ENCODE measurements at places on chromosomes 2 and 18.

DNA sequence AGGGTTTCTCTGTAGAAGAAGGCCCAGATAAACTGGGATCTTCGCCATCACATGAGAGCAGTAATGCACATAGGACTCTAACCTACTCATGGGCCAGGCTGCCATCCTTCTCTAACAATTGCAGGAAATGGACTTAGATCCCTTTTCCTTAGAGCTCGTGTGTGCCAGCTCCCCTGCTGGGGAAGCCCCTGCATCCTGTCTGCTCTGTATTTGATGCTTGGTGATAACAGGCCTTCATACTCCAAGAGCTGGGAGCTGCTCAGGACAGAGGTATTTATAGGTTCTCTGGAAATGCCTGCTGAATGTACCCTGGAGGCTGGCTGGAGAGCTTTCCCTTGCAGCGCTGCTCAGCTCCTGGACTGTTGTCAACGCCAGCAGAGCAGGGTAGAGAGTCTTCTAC, 249.6 kb downstream of the MTX2 start:
- no peak for DNase-seq

GRCh38 chr18:63779386-63779785, 4.2 kb downstream of the SERPINB7 start:
- DNase-seq, result no peak

DNA sequence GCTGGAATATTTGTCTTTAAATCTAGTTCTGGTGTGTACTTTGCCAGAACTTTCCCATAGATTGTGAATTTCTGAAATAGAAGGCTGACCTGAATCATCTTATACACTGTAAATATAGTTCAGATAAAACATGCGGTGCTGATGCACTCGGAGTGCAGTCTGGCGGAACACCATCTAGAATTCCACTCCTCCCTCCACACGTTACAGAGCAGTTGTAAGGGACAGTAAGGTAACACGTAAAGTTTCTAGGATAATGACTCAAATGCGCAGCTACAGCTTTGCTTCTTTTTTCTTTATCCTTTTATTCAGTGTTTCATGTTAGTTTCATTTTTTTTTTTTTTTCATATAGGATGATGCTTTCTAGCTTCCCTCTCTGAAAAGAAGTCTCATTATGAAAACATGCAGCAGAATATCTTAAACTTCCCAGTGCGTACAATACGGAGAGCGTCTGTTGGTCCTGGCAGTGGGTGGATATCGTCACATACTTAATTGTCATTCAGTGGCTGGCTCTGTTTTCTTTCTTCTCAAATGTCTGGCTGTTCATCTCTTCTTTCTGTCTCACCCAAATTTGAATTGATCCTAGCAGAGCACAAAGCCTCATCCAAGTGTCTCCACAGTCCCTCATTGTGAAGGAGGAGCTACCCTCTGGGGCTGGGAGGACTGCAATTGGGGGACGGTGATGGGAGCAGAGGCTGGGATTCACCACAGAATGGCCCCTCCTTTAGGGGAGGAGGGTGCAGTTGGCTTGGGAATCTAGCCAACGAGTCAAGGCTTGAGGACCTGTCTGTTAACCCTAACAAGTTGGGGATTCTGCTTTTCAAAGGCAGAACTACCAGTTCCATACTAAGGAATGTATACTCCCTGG, 138.8 kb downstream of the MYT1L start:
- DNase-seq, result peak; percentile 4

DNA sequence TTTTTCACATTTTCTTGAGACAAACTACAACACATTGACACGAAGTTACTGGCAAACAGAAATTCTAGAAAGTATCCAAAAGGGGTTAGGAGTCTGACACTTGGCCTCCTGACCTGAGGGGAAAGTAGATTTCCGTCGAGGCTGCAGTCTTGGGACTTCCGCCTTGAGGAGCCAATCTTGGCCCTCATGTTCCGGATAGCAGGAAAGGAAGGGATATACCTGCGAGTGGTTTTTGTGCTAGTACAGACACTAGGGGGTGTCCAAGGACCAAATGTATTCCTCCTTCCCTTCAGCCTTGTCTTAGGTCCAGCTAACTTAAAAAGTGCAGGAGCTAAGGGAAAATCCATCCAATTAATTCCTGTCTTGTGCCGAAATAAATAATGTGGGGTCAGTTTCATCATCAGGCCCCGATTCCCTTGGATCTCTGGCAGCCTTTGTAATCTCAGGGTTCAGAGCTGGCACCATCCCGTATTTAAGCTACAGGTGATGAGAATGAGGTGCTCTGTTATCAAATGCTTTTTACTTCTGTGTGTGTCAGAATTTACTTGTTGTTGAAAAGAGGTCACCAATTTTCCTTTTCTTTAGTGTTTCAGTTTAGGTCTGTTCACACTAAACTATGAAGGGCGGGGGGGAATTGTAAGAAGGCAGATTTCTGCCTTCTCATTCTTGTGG, 330.2 kb upstream of the FANCL start:
- DNase-seq, result peak; percentile 69

- DNase-seq, result no peak
Measured at GRCh38 chr18:74376523-74376922, 60.9 kb downstream of the C18orf63 start.

DNA sequence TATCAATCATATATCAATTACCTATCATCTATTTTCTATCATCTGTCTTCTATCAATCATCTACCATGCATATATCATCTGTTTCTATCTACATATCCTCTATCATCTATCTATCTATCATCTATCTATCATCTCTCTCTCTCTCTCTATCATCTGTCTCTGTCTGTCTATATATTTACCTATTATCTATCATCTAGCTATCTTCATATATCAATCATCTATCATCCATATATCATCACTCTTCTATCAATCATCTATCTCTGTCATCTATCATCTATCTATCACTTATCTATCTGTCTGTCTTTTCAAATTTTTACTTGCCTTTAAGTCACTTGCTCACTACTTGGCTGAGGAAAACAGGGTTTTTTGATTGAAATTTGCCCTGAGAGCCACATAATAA, 592.3 kb downstream of the DCDC2C start:
- DNase-seq, result no peak

GRCh38 chr18:78242254-78242643, 737.4 kb upstream of the SALL3 start:
- DNase-seq, result peak; percentile 44

GRCh38 chr2:182891611-182892010, 25.2 kb upstream of the FRZB start:
- no peak for DNase-seq

DNA sequence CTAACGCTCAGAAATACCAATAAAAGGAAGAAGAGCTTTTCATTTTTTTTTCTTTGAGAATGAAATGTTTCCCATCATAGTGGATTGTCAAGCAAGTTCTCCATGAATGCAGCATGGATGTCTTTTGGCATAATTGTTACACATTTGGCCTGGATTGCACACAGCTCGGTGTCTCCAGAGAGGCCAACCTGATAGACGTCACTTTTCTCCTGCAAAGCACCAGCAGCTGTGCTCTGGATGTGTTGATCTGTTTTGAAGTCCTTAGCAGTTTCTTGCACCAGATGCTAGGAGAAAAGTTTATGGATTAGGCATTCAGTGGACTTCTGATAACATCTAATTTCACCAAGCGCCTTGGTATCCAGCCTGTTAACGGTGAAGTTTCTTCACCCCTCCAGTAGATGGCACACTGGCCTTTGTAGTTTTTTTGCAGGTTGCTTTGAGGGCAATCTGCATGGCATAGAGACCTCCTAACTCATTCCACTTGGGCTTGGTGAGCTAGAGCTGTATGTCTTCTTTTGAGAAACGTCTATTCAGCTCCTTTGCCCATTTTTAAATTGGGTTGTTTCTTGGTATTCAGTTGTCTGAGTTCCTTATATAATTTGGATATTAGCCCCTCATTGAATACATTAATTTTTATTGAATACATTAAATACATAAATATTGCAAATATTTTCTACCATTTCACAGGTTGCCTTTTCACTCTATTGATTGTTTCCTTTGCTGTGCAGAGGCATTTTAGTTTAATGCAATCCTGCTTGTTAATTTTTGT, 59.7 kb downstream of the PTH2R start:
- DNase-seq, result peak; percentile 57

DNA sequence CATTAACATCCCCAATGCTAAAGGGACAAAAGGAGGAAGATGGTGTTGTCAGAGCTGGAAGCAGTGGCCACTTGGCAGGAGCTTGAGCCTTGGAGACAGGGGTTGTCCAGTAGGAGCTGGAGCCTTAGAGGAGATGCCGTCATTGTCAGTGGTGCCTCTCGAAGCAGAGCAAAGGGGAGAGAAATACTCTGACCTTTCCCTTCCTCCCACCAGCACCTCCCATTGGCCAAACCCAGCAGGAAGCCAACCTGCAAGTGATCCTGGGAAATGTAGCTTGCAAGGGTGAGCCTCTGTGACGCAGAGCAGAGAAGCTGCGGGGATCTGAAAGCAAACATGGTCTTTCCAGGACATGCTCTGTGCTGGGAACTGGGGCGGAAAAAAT, 33.7 kb upstream of the MRPL19 start:
- no peak for DNase-seq

GRCh38 chr2:96869822-96870625, at the start of gene SEMA4C:
TSS of gene SEMA4C (minus strand) at chr2:96870080. CDS start at chr2:96867886, 2,194 bp downstream.
- no peak for DNase-seq

GRCh38 chr2:98461498-98462049, 16.9 kb downstream of the INPP4A start:
- no peak for DNase-seq

DNA sequence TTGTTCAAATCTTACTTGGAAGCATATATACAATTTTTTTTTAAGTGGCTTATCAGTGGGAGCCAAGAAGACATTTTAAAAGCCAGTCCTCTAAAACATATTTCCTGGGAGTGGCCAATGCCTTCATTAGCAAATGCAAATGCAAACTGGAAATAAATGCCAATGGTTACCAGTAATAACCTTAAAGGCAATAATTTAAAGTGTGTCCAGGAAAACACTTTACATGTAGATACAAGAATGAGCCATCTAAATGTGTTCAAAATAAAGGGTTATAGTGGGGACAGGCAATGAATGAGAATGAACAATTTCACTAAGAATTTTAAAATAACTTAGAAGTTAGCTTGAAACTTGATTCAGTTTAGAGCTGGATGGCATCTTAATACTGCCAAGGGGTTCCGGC, 64.2 kb downstream of the FARSB start:
- no peak for DNase-seq

DNA sequence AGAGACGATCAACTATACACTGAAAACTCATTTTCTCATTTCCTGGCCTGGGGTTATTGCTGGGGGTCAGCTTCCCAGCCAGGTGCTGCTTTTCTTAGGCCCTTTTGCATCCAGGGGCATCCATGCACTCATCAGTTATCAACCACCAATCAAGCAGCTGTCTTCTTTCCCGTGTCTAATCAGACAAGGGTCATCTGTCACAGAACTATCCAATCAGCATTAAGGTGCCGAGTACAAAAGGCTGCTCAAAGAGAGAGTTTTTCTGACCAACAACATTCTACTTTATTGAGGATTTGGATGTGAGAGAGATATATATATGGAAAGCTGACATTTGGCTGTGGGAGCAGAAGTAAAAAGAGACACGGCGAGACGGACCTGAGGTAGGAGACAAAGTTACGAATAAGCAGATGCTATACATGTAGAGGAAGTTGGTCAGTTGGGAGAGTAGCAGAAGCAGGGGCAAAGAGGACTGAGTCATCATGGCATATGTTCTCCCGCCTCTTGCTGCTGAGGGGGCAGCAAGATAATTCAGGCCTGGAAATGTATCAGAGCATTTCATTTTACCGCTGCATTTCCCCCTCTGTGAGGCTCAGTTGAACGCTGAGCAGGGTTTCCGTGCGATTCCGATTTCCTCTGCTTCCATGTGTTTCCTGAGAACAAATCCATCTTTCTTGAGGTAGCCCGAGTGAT, 129.3 kb downstream of the NUP35 start:
- no peak for DNase-seq

DNA sequence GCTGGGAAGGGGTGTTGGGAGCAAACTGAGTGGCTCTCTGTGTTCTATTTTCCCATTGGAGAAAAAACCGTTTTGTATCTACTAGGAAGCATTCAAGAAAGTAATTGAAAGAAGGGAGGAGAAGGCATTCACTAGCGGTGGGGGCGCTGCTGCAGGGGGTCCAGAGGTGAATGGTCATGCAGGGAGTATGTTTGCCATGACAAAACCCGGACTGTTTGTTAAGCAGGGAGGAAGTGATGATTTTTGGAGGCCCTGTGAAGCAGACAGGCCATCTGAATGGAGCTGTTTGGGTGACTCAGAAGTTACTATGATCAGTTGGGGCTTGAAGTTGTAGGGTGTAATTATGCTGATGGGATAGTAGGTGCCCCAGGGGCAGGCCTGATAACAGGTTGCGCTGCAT, 7.0 kb downstream of the TAF4B start:
- no peak for DNase-seq

GRCh38 chr2:112938904-112939303, 27.9 kb downstream of the IL37 start:
- no peak for DNase-seq

GRCh38 chr2:113158884-113159553, 14.8 kb upstream of the PSD4 start:
- DNase-seq, result no peak

DNA sequence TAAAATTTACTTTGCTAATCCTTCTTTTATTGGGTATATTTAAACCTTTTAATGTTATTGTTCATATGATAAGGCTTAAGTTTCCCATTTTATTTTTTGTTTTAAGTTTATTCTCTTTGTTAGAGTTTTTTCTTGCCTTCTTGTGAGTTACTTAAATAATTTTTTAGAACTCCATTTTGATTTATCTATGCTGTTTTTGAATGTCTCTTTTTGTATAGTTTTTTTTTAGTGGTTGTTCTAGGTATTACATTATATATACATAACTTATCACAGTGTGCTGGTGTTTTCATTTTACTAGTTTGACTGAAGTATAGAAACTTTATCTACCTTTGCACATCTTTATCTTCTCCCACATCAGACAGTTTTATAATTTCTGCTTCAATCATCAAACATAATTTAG, 49.4 kb upstream of the TGFA start:
- DNase-seq, result no peak

DNA sequence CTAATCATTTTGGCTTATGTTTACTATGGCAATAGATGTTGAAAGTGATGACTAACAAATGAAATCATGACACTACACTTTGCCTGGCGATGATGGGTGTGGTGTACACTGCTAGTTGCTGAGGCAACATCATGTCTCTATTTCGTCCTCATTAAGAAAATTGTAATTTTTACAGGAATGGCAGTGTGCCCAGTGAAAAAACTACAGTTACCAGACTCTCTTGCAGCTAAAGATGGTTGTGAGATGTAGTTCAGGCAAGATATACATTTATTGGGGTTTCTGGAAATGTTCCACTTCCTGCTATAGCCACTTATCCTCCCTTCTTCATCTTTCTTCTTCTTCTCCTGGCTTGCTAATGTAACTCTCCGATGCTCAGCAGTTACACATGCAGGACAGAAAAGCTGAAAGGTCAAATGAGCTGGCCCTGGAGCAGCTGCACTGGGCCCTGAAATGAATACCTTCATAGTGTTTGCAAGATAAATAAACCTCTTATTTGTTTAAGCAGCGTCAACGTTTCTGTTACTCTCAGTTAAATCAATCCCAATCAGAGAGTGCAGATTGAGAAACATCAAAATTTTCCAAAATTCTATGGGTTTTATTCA, 46.0 kb downstream of the SOCS6 start:
- DNase-seq, result no peak

DNA sequence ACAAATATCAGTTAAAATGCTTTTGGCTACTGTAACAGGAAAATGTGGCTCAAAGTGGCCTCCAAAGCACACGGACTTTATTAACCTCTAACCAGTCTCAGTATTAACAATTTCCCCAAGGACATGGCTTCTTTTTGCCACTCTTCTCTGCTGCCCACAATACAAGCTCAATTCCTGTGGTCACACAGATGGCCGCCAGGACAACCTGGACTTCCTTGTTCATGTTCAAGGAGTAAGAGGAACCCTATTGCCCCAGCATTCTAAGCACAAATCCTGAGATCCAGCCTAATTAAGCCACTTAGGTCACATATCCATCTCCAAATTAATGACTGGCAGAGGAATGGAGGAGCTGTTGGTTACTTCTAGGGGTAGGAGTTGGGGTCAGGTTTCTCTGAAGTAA, 38.2 kb downstream of the AOX1 start:
- DNase-seq, result no peak

Data from kidney glomerular epithelial cell (primary cell).